ENCODE measurements at places on chromosomes 7 and 10.

GRCh38 chr7:42180806-42181205 is 56.2 kb downstream of the GLI3 start:
- no peak for DNase-seq

GRCh38 chr10:130218936-130219335 is 82.7 kb downstream of the GLRX3 start:
- DNase-seq = no peak

- peak; percentile 25 for DNase-seq
These were observed 768 bp downstream of the CHCHD2 start for GRCh38 chr7:56105508-56105907.

DNA sequence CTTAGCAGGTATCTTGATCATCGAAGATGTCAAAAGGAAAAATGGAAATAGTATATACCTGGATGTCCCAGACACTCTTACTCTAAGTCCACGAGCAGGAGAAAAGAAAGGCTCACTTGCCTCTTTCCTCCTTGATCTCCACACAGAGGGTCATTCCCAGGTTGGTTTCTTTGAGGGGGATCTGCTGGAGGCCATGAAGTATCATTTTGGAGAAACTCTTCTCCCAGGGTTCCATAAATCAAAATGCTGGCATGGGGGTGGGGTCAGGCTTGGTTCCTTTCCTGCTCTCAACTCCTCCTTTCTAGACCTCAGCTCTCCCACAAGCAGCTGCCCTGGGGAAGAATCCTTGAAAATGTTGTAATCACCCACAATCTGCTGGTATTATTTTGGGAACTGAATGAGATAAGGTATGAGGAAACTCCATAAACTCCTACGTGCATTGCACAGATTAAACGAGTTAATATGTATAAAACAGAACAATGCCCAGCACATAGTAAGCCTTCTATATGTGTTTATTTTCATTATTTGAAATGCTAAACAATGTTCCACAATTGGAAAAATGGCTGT is 54.4 kb downstream of the PRKCQ start:
- no peak for DNase-seq

DNA sequence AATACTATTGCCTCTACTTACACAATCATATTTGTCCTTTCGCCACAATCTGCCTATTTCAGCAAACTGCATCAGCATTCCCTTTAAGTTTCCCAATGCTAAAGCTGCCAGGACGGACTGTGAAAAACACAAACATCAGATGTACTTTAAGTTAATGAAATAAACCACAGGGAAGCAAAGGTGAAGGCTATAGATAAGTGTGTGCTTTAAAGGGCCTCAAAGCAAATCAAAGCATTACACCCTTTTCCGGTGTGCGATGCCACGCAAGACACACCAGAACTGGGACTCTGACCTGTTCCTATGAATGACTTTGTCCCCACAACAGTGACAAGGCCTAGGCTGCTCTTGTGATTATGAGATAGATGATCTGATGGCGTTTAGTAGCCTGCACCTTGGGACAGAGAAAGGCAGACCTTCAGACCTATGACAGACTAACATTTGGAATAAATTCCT is 23.4 kb downstream of the SLC26A3 start:
- no peak for DNase-seq

Data from HAP-1 (cell line).